NCI-H460 (cell line): ENCODE measurements at places on chromosomes 6 and 20. TPM values are rescaled to one million over a fixed set of nuclear protein-coding genes. Genes with fewer than 3 reads are reported as not detected.

PRL gene
- total RNA-seq: not detected in 2 replicates

DSE gene
- total RNA-seq: 8.2 TPM in 2 replicates

CRISP2 gene
- 0.12 TPM in 1 of 2 replicates, not detected in the other for total RNA-seq

TFAP2C gene
- total RNA-seq: 11.3 and 11.8 TPM in 2 replicates

PGC gene
- total RNA-seq: not detected in 2 replicates

PTCHD4 gene
- 1.6 and 2.0 TPM in 2 replicates for total RNA-seq

HAO1 gene
- total RNA-seq: not detected in 2 replicates

TRAPPC3L gene
- not detected in 2 replicates for total RNA-seq

KIF6 gene
- total RNA-seq: 0.23 TPM in 1 of 2 replicates, not detected in the other

C20orf202 gene
- total RNA-seq: 0.05 TPM in 1 of 2 replicates, not detected in the other

PKHD1 gene
- total RNA-seq: not detected in 2 replicates

OR2J3 gene
- total RNA-seq: not detected in 2 replicates

SAPCD1 gene
- total RNA-seq: 2.8 and 4.7 TPM in 2 replicates

GABRR2 gene
- total RNA-seq: not detected in 2 replicates

DNAAF9 gene
- 10.2 and 11.8 TPM in 2 replicates for total RNA-seq

DLK2 gene
- not detected in 2 replicates for total RNA-seq

GRIK2 gene
- not detected in 2 replicates for total RNA-seq

CDSN gene
- total RNA-seq: not detected in 2 replicates

LTB gene
- not detected in 2 replicates for total RNA-seq

F13A1 gene
- total RNA-seq: 0.02 and 0.09 TPM in 2 replicates

PRDM1 gene
- total RNA-seq: 3.0 and 3.6 TPM in 2 replicates

PPP1R16B gene
- 0.02 TPM in 1 of 2 replicates, not detected in the other for total RNA-seq

IBTK gene
- total RNA-seq: 57.0 and 62.9 TPM in 2 replicates

SLC32A1 gene
- total RNA-seq: not detected in 2 replicates

FLOT1 gene
- total RNA-seq: 137 and 149 TPM in 2 replicates

MATN4 gene
- total RNA-seq: not detected in 2 replicates

TNNC2 gene
- 0.15 TPM in 1 of 2 replicates, not detected in the other for total RNA-seq

OR12D3 gene
- total RNA-seq: not detected in 2 replicates

MCHR2 gene
- not detected in 2 replicates for total RNA-seq

IL20RA gene
- total RNA-seq: 0.02 TPM in 1 of 2 replicates, not detected in the other

PLCB4 gene
- 14.8 and 15.2 TPM in 2 replicates for total RNA-seq

PLN gene
- total RNA-seq: not detected in 2 replicates

DUSP15 gene
- not detected in 2 replicates for total RNA-seq

TMEM244 gene
- not detected in 2 replicates for total RNA-seq

SEL1L2 gene
- total RNA-seq: not detected in 2 replicates

HLA-DRA gene
- 0.12 TPM in 1 of 2 replicates, not detected in the other for total RNA-seq

TSPO2 gene
- not detected in 2 replicates for total RNA-seq

KCNK5 gene
- 0.74 and 0.78 TPM in 2 replicates for total RNA-seq

SLC22A3 gene
- total RNA-seq: 0.07 TPM in 1 of 2 replicates, not detected in the other
